ENCODE measurements at places on chromosomes 11 and 22.

DNA sequence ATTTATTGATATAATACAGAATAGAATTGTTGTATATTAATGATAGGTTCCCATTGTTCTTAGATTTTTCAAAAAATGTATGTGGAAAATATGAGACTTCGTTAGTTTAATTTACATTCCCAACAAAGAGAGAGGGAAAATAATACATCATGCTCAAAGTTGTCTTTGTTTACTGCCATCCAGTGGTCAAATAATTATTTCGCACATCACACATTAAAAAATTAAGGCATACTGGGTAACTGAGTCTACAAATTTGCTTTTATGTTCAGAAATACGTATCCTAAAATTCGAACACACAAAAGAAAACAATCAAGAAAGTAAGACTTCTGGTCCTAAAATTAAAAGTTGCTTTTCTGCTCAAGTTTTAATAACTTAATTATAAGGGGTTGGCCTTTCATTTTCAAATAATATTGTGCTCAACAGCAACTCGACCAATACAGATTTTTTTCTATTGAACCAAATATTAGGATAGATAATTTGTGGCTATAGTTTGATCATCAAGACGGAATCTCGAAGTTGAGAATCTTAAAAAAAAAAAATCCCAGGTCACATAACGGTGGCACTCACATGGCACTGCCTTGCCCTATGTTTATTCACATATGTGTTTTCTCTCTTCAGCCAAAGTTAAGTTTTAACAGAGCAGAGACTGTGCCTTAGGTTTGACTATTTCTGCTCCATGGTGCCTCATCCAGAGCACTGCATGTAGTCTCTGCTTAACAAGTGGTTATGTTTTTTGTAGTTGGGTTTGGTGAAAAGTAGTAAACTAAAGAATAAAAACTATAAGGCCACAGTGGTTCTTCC, 12.3 kb downstream of the PDGFD start:
- DNase-seq: no peak

- peak; percentile 48 for DNase-seq
Measured at GRCh38 chr11:69801513-69802335, 17.5 kb downstream of the FGF3 start.

DNA sequence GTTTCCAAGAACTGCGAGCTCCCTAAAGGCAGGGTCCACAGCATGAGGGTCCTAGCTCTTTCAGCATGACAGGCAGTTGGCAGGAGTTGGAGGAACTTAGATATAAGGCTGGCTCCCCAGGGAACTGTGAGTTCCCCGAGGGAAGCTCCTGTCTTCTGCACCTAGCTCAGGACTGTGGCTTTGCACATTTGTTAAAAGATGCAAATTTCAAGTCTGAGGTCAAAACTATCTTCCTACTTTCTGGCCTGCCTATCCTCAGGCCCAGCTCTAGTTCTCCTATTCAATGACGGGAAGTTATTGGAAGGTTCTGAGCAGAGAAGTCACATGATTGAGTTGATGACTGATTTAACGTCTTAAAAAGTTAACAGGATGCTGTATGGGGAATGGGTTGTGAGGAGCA, 11.7 kb upstream of the UCP3 start:
- no peak for DNase-seq

DNA sequence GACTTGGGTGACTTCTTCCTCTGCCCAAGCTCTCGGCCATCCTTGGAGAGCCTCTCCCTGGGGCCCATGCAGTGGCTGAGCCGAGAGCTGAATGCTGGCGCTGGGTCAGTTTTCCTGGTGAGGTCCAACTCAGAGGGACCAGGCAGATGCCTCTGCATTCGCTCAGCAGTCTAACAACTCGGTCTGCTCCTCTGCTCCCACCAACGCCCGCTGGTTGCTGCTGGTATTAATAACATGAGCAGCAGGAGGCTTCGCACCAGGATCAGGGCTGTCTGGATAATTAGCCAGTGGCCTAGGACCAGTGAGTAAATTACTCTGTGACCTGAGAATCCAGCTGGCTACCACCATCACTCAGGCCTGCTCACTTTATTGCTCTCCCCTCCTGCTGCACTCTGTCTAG, 77.7 kb upstream of the FAM181B start:
- no peak for DNase-seq

DNA sequence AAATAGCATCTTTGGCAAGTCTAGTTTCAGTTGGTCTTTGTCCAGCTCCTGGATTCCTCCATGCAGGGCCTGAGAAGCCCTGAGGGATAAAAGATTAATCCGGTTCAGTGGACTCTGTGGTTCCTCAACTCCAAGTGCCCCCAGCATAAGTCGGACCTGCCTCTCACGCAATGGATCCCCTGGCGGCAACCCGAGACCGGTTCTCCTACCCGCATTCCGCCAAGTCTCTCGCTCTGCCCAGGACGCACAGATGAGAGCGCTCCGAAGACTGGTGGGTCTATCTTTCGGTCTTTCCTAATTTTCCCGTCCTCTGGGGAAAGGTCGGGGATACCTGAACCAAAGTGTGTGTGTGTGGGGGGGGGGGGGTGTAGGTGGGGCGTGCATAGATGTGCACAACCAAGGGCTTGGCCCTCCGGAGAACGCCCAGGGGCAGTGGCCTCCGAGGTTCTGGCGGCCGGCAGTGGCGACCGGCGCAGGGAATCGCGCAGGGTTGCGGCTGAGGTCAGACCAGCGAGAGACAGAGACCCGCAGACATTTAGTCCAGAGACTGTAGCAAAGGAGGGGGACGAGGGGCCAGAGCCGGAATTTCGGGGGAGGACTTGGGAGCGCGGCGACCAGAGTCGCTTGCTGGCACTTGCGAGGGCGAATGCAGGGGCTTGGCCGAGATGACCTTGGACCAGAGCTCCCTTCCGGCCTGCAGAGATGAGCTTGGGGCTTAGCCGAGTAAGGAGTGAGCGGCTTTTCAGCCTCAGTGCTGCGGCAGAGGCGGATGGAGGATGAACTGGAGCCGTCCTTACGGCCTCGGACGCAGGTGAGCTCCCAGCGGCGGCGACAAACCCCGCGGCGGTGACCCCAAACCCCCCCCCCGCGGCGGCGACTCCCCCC, 712 bp upstream of the SLC2A11 start:
- no peak for DNase-seq

GRCh38 chr11:60530454-60531100, 15.4 kb downstream of the MS4A13 start:
- DNase-seq: no peak

GRCh38 chr11:28009388-28009787, 98.6 kb downstream of the KIF18A start:
- DNase-seq: no peak

GRCh38 chr22:40635043-40635939, 1.2 kb downstream of the MRTFA start:
- DNase-seq: no peak

GRCh38 chr11:15725246-15725645, 610.5 kb downstream of the INSC start:
- DNase-seq: no peak

GRCh38 chr11:62394825-62395538, 23.9 kb upstream of the SCGB1A1 start:
- DNase-seq: peak; percentile 71

- DNase-seq: no peak
Measured at GRCh38 chr11:34976496-34977088, 60.2 kb downstream of the PDHX start.

GRCh38 chr11:61855939-61856680, 28.0 kb downstream of the FADS2 start:
- DNase-seq: no peak

DNA sequence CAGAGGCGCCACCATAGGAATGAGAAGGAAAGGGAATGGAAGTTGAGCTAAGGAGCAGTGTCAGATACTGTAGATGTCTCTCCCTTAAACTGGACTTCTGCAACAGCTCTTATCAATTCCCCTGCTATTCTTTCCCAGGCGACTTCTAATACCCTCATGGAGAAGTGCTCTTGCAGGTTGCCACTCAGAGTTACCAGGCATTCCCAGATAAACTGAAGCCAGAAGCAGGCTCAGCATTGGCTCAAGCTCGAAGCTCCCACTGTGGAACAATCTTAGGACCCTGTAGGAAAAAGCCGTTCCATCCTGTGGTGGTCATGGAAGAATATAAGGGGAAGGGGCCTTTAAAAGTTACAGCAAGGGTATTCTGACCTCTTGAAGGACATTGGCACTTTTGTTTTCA, 208.7 kb upstream of the PLET1 start:
- DNase-seq: no peak

- DNase-seq: no peak
Measured at GRCh38 chr22:35910003-35910769, 118.4 kb downstream of the RBFOX2 start.

Measured in activated CD8-positive, alpha-beta memory T cell treated with anti-CD3 and anti-CD28 coated beads, Interleukin-2, amount 10 ng/mL, durations not matched to agents 7 days and 5 days (primary cell).